Vagina (tissue), 2 donors: ENCODE measurements at places on chromosomes 3 and 15.
A peak's percentile ranks its signal among the peaks of the same experiment; 100 is the strongest.

DNA sequence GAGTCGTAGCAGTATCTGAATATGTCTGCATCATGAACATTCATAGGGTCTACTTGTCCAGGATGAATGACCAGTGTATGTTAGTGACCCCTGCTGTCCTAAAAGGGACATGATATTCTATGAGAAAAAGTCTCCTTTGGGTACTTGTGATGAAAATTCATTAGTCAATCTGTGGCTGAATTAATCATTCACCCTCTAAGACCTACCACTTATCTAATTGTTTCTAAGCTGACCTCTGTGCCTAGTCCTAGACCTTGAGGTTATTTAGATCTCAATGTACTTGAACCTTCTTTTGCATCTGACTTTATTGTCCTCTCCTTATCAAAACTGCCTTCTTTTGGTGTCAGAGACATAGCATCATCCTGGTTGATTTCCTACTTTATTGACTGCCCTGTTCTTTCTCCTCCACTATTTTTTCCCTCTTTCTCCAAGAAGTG is 799.3 kb downstream of the DIPK2A start:
- no peaks in the 10 kb centered on the region for H3K36me3 ChIP-seq
- no peak for DNase-seq
- H3K27ac ChIP-seq, result no peak overlapping the region
- peaks cover 17% of the 10 kb centered on the region for H3K4me1 ChIP-seq
- no peaks in the 10 kb centered on the region for H3K27me3 ChIP-seq
- H3K4me3 ChIP-seq, result no peak overlapping the region

- H3K27me3 ChIP-seq, result no peaks in the 10 kb centered on the region
- no peak overlapping the region for H3K4me3 ChIP-seq
- no peak for DNase-seq
- H3K36me3 ChIP-seq, result no peaks in the 10 kb centered on the region
Measured at GRCh38 chr15:95604634-95605036, 725.9 kb upstream of the NR2F2 start.

DNA sequence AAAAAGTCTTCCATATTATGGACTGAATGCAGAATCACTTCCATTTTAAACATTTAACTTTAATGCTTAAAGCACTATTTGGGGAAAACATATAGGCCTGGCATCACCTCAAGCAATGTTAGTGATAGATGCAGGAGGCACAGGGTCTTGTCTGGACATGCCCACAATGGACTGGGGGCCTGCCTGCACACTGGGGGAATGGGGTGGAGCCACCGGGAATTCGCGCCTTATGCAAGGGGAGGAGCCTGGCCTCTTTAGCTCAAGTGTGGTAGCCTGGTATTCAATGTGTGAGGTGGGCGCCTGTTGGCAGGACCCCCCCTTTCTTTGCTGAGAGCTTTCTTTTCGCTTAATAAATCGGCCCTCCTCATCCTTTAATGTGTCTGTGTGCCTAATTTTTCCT is 29.9 kb downstream of the ACKR4 start:
- no peaks in the 10 kb centered on the region for H3K36me3 ChIP-seq
- H3K4me1 ChIP-seq, result no peaks in the 10 kb centered on the region
- no peak for DNase-seq

DNA sequence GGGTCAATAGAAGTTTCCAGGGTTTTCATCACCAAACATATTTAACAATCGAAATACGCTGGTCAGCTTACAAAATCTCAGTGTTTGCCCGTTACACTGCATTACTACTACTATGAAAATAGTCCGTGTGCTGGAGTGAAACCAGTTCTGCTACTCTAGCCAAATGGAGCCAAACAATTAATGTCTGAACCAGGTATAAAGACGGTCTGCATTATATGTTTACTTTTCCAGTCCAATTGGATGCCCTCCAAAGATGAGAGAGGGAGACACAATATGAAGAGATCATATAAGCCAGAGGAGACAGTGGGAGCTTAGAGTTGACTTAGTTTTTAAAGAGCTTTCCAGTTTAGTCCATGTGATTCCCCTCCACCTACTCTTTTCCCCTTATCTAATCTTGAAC is 6.3 kb upstream of the DUT start:
- H3K4me3 ChIP-seq, result no peak overlapping the region
- H3K4me1 ChIP-seq, result peaks cover 5% of the 10 kb centered on the region
- no peak for DNase-seq
- no peak overlapping the region for H3K27ac ChIP-seq
- H3K36me3 ChIP-seq, result no peaks in the 10 kb centered on the region
- H3K27me3 ChIP-seq, result no peaks in the 10 kb centered on the region

DNA sequence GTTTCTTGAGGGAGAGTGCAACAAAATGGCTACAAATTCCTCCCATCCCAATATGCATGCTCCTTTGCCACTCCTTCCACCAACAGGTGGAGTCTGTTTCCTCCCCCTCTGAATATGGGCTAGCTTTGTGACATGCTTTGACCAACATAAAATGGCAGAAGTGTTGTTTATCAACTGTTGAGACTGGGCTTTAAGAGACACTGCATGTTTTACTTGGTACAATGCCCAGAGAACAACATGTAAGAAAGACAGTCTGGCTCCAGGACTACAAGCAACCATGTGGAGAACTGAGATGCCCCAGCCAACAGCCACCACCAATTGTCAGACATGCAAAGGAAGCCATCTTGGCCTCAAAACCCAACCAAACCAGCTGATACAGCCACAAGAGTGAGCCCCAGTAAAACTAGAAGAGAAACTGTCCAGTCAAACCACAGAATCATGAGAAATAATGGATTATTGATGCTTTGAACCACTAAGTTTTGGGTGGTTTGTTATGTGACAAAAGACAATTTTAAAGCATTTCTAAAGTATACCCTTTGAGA is 40.5 kb downstream of the NUDT16 start:
- no peaks in the 10 kb centered on the region for H3K36me3 ChIP-seq
- H3K4me1 ChIP-seq, result no peaks in the 10 kb centered on the region
- H3K27ac ChIP-seq, result no peak overlapping the region
- H3K4me3 ChIP-seq, result no peak overlapping the region
- no peak for DNase-seq

GRCh38 chr15:77312523-77312922 is 107.4 kb downstream of the PEAK1 start:
- no peaks in the 10 kb centered on the region for H3K27me3 ChIP-seq
- no peak for DNase-seq
- no peak overlapping the region for H3K4me3 ChIP-seq
- H3K36me3 ChIP-seq, result no peaks in the 10 kb centered on the region
- H3K4me1 ChIP-seq, result peaks cover 43% of the 10 kb centered on the region

GRCh38 chr3:123769356-123769743 is 114.8 kb downstream of the MYLK start:
- no peak overlapping the region for H3K27ac ChIP-seq
- peak; percentile 52 for DNase-seq
- peaks cover 16% of the 10 kb centered on the region for H3K4me1 ChIP-seq
- no peaks in the 10 kb centered on the region for H3K27me3 ChIP-seq
- no peak overlapping the region for H3K4me3 ChIP-seq
